ENCODE measurements at places on chromosomes 3 and 15.
A peak's percentile ranks its signal among the peaks of the same experiment; 100 is the strongest.

DNA sequence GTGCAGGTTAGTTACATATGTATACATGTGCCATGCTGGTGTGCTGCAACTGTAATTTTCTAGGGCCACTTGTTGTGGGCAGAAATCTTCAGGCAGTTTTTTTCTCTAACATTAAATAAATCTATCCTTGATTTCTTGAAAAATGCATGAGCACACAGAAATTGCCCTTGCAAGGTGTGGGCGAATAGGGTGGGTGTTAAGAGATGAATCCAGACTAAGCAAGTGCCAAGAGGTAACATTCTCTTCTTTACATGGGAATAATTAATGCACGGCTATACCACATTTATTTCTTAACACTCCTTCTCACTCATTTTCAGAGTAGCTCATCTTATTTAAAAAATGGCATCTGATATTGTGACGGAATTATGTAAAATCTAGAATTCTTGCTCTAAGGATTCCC lies 719.6 kb downstream of the AGBL1 start:
- DNase-seq: no peak

DNA sequence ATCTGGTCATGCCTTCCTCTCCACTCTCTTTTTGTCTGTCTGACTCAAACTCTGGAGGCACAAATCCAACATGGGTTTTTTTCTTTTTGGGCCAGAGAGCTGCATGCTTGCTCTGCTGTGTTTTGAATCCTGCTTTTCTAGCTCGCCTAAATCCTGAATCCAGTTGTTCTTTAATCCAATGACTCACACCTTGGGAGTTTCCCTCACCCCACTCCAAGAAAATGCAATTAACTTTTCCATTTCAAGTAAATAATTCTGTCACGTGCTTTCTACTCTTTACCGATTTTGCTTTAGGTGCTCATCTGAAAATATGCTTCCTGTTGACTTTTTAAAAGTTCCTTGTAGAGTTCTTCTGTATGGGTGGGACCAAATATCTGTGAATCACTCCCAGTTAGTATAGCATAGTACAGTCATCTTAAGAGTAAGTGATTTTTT lies 47.6 kb downstream of the SLMAP start:
- no peak for DNase-seq

- DNase-seq: no peak
Observed at GRCh38 chr3:134894533-134894932, 99.5 kb downstream of the EPHB1 start.

DNA sequence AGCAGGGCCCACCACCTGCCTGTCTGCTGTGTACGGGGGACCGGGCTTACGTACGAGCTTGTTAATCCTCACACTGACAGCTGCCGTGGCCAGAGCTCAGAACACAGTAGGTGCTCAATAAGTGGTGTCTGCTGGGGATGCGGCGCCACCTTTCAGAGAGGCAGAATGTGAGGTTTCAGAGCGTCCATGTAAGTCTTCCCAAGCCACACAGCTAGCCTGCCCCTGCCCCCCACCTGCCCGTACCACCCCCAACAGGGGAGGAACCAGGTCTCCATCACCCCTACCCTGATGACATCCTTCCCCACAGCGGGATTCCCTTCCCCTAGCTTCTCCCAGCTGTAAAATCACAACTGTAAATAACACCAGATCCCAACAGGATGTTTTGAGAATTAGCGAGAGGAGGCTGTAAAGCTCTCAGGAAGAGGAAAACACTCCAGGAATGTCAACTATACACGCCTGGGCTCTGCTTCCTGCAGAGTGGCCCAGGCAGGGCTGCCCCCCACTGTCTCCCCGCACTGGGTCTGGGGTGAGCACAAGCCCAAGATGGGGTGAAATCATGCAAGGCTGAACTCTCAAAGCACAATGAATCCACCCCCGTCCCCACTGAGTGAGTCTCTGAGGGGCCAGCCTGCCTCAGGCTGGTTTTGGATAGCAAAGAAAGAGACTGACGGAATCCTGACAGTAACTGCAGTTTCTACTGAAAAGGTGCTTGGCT lies 250.1 kb upstream of the LYSMD4 start:
- no peak for DNase-seq

GRCh38 chr3:171460725-171461524 lies 720 bp upstream of the TNIK start:
- DNase-seq: peak; percentile 81

GRCh38 chr15:50260969-50261496 lies 4.5 kb downstream of the HDC start:
- no peak for DNase-seq

DNA sequence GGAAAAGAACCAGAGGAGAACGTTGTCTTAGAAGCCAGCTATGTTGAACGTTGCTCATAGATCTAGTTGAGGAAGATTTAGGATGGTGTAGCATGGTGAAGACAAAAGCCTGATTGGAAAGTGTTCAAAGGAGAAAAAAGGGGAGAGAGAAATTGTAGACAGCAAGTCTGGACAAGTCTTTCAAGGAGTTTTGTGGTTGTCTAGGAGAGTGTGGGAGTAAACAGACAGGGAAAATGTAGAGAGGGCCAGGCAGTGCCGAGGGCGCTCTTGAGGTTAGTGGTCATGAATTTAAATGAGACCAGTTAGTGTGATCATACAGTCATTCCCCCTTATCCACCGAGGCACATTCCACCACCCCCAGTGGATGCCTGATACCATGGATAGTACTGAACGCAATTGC lies 167.5 kb upstream of the IL12A start:
- no peak for DNase-seq

GRCh38 chr3:50193286-50193685 lies 1.9 kb downstream of the GNAT1 start:
- peak; percentile 10 for DNase-seq

DNA sequence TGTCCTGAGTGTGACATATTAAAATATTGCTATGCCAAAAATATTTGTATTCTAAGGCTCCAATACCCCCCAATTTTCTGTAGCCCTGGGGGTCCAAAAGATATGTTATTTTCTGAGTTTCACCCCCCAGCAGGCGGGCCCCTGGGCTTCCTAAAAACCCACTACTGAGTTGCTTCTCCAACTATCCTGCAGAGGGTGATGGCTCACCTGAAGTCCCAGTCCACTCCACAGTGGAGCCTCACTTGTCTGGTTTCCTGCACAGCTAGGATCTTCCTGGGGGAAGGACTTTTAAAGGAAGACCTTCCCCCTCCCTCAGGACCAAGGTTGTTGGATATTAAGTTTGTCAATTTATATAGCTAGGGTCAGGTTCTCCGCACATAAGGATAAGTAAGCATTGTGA lies 1181.4 kb downstream of the ROBO2 start:
- DNase-seq: no peak

DNA sequence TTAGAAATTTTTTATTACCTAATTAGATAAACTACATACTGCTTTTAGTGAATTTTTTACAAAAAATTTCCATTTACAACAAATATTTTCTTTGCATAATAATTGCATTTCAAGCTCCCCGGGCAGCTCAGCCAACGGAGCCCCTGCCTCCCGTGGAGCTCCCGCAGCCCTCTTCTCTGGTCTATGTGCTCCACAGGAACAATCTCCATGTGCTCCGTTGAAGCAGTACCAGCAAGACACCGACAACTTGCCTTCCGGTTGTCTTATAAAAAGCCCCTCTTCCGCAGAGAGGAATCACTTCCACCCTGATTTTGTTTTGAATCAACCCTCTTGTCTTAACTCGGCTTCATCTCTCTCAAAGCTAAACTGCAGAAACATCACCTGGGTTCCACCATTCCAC lies 46.9 kb upstream of the CHD2 start:
- DNase-seq: no peak

- no peak for DNase-seq
Observed at GRCh38 chr3:134395103-134395502, 20.9 kb upstream of the AMOTL2 start.

GRCh38 chr3:129989414-129989813 lies 14.9 kb downstream of the TRH start:
- no peak for DNase-seq

DNA sequence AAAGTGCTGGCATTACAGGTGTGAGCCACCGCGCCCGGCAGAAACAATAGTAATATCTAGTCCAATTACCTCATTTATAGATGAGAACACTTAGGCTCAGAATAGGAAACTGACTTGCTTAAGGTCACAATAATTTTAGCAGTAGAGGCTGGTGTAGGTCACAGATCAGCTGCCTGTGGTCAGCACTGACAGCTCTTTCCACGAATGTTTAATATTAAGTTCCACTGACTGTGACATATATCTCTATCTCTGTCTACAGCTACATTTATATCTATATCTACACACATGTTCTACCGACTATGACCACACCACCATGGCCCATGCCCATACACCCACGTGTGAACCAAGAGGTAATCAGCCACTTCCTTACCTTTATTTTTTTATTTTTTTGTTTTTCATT lies 40.2 kb upstream of the DLG1 start:
- no peak for DNase-seq

DNA sequence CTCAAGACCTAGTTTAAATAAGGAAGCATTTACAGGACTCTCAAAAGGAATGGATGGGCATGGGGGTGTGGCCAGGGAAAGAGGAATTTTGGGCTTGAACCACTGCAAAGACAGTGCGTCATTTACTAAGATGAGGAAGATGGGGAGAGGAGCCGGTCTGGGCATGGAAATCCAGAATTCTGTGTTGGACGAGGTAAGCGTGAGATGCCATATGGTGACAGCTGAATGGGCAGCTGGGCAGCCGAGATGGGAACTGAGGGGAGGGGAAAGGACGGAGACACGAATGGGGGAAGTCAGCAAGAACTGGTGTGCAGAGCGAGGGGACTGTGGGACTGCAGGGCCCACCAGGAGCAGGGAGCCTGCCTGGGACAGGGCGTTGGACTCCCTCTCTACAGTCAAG lies 24.2 kb downstream of the TMEM44 start:
- DNase-seq: no peak

GRCh38 chr3:126194713-126195305 lies 14.4 kb upstream of the ALDH1L1 start:
- peak; percentile 11 for DNase-seq

DNA sequence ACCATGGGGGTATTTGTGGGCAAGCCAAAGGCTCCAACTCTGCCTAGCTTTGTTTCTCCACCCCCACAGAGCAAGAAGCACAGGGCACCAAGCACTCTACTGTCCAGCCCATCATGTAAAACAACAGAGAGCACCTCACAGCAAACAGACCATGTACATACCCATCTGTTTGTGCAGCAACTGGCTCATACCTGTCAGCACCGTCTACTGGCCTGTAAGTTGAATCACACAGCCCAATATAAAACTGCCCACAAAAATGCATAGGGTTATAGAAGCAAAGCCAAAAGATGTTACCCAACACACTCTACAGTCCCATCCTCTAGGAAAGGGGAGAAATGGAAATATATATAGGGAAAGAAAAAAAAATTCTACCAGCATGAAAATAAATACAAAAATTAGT lies 139.7 kb upstream of the CPNE4 start:
- no peak for DNase-seq

DNA sequence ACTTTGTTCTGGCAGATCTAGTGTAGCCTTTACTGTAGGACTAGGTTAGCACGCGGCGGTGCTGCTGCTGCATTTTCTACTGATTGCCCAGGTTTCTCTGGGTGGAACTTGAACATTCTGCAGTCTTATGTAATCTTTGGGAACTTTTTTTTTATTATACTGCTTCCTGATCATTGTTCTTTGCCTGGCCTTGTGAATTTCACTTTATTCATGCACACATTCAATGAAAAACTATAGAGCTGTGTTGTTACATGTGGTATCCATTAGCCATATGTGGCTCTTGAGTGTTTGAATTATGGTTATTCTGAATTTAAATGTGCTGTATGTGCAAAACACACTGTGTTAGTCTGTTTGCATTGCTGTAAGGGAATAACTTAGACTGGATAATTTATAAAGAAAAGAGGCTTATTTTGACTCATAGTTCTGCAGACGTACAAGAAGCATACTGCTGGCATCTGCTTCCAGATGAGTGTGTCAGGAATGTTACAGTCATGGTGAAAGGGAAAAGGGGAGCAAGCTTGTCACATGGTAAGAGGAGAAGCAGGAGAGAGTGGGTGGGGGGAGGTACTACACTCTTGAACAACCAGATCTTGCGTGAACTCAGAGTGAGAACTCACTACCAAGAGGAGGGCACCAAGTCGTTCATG lies 26.5 kb downstream of the MEF2A start:
- no peak for DNase-seq

DNA sequence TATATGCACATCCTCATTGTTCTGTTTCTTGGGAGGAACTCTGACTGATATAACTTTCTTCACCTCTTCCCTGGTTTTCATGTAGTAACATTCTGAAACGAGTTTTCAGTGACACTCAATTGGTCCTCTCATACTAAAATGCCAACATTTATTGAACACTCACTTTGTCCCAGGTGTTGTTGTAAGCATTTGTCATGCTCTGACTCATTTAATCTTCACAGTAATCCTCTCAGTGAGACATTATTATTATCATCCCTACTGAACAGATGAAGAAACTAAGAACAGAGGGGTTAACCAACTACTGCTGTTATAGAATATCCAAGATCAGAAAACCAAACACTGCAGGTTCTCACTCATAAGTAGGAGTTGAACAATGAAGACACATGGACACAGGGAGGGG lies 94.1 kb upstream of the MRPL3 start:
- DNase-seq: no peak

GRCh38 chr3:193023218-193023617 lies 105.6 kb upstream of the MB21D2 start:
- DNase-seq: no peak

DNA sequence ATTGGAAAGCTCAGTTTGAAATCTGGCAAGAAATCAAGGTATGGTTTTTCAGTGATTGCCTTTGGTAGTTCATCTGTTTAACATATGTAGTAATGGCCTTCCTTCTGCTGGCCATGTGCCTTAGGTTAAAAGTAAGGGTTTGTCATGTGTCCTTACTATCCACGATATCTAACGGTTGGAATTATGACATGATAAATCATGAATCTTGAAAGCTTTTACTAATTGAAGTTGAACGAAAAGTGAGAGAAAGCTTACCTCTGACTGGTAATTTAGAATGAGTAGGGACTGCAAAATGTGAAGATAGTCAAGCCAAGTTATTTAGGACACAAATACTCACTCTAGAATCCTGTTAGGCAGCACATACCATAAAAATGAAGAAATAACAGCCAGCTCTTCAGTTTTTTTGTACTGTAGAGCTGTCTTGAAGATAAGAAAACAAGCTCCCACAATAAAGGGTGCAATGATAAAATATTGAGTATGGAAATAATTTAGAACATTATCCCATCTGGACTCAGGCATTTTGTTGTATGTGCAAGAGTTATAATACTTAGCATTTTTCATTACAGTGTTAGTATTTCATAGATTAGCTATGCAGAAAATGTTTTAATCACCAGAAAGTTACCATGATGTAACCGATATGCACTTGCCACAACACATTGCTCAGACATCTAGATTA lies 303.4 kb downstream of the ZNF385D start:
- no peak for DNase-seq

GRCh38 chr3:99881121-99881524 lies 63.5 kb downstream of the CMSS1 start:
- DNase-seq: no peak

GRCh38 chr15:33150971-33151370 lies 43.5 kb downstream of the FMN1 start:
- DNase-seq: no peak

DNA sequence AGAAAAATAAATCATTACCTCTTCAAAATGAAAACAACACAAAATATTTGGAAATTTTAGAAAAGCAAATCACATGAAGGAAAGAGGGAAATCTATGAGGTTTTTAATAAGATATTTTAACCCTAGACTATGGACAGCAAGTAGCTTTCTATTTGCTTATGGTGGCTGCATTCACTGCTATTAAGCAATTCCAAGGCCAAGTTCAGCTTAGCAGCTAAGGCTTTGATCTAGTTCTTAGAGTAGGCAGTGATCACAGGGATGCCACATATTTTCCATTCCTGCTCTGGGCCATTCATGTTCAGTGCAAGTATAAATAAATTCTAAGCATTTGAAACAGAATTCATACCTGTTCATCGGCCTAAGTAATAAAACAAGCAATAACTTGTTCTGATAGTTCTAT lies 235.3 kb downstream of the CDIN1 start:
- no peak for DNase-seq

Data from NCI-H1105 treated with DMSO at 0.1 percent for 48 hours (cell line).